ENCODE measurements at places on chromosomes 16 and 17. TPM values are rescaled to one million over a fixed set of nuclear protein-coding genes. Genes with fewer than 3 reads are reported as not detected.

Gene SPAG9
- polyA plus RNA-seq, result 3.9 TPM

Gene SLC16A5
- polyA plus RNA-seq, result 3.1 TPM

Gene ANTKMT
- polyA plus RNA-seq, result 113 TPM

Gene GRIN2A
- not detected for polyA plus RNA-seq

Gene HOXB3
- not detected for polyA plus RNA-seq

Gene SLC13A2
- not detected for polyA plus RNA-seq

Gene CCL16
- polyA plus RNA-seq, result not detected

Gene LRRC46
- polyA plus RNA-seq, result 0.43 TPM

Gene SLC4A1
- not detected for polyA plus RNA-seq

Gene STX4
- 23.7 TPM for polyA plus RNA-seq

- DNase-seq, result no peak
Observed at GRCh38 chr17:63841350-63842172, 924 bp downstream of the SMARCD2 start.

- DNase-seq, result peak; percentile 83
Observed at GRCh38 chr16:56576585-56577299, 11.9 kb downstream of the MT4 start.

DNA sequence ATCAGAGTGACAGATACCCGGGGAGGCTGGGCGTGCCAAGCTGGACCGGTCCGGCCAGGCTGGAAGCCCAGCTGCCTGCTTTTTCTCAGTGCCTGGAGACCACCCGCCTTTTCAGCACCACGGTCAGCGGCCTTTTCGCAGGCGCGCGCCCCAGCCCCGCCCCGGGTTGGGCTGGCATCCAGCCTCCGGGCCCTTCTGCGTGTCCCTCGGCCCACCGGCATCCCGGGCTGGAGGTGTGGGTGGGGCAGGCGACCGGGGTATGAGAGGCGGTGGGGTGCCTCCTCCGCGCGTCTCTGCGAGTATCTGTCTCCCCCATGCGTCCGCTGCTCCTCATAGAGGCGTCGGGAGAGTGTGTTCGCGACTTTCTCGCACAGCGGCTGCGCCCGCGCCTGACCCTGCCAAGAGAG is 102.5 kb downstream of the MRM1 start:
- peak; percentile 46 for DNase-seq

DNA sequence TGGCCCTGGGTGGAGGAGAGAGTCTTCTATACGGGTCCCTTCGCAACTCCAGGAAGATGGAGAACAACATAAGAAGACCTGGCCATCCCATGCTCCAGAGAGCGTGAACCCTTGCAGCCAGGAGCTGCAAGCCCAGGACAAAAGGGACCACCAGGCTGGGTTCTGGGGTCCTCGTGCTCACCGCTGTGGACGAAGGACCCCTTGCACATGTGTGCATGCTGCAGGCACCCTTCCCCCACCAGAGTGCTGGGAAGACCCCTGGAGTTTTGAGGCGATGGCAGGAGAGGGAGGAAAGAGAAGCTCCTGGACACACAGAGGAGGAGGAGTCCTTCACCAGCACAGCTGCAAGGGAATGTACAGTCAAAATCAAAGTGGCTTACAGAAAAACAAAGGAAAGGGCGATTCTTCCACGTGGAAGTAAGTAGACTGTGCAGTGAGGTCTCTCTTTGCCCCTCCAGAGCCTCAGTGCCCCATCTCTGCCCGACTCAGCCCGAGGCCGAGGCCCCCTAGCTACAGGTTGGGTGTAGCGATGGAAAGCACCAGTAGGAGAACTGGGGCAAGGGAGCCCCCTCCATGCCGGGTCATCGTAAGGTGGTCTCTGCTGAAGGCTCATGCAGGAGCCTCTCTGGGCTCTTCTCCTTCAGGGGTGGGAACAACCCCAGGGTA is 51.3 kb downstream of the PIMREG start:
- DNase-seq, result no peak

DNA sequence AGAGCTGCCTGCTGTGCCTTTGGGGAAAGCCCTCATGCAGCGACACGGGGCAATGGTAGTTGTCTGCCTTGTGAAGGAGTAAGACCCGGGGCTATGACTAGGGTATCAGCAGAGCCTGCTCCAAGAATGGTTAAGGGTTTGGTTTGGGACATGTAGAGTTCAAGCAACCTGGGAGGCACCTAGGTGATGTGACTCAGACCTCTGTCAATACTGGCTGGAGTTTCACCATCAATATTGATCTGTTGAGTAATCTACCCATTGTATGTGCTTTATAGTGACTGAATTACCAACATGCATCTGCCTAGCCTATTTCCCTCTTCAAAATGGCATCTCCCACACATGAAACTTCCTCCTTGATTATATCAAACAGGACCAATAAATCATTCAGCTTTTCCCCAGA is 398.4 kb upstream of the HSBP1 start:
- DNase-seq, result no peak

GRCh38 chr17:16215002-16215272 is 397 bp downstream of the NCOR1 start:
- peak; percentile 23 for DNase-seq

- DNase-seq, result peak; percentile 64
Observed at GRCh38 chr16:1526608-1527555, 6.6 kb upstream of the TMEM204 start.

GRCh38 chr17:12391468-12391867 is 274.2 kb upstream of the MYOCD start:
- no peak for DNase-seq

DNA sequence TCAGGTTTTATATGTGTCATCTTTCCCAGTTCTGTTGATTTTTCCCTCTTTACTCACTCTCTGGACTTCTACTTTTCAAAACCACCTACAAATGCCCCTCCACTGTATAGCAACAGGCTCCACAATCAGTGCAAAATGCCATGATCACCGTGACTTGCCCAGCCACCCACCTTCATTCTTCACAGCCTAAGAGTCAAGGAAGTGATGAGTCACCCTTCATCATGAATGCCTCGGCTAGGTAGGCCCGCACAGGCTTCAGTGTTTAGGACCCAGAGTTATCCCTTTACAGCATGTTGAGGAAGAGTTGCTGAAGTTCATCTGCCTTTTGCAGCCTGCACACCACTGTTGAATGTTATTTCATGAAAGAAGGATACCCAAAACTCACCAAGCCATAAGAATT is 158.6 kb downstream of the PMP22 start:
- no peak for DNase-seq

- DNase-seq, result no peak
Observed at GRCh38 chr17:21240369-21241055, 12.7 kb downstream of the NATD1 start.

GRCh38 chr16:64919929-64920607 is 201.8 kb downstream of the CDH11 start:
- DNase-seq, result no peak

DNA sequence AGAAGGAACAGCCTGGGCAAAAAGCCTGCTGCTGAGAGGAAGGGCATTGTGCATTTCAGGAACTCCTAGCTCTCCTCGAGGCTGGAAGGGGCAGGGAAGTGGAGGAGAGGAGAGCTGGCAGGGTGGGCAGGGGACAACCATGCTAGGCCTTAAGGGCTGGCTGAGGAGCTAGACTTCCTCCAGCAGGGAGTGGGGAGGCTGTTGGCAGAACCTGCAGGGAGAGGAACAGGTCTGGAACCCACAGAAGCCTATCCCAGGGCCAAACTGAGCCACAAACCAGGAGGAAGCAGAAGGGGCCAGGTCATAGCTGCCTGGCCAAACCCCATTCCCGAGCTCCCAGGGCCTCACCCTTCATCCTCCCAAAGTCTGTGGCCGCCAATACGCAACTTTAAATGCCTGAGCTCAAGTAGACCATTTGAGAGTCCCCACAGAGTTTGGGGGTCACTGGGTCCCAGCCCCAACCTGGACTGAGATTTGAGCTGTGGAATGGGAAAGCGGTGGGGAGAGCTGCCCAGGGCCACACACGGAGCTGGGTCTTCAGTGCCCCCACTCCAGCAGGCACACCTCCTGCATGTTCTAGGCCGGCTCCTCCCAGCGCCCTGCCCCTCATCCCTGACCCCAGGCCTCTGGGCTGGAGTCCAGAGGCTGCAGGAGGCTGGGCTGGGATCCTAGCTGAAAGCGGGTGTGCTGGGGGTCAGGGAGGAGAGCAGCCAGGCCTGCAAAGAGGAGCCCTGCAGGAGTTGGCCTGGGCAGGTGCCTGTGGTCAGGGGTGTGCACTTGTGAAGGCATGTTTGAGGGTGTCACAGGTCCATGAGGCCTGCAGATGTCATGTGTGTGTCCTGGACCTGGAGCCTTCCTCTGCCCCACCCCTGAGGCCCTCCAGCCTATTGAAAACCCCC is 4.5 kb downstream of the CDH5 start:
- no peak for DNase-seq

DNA sequence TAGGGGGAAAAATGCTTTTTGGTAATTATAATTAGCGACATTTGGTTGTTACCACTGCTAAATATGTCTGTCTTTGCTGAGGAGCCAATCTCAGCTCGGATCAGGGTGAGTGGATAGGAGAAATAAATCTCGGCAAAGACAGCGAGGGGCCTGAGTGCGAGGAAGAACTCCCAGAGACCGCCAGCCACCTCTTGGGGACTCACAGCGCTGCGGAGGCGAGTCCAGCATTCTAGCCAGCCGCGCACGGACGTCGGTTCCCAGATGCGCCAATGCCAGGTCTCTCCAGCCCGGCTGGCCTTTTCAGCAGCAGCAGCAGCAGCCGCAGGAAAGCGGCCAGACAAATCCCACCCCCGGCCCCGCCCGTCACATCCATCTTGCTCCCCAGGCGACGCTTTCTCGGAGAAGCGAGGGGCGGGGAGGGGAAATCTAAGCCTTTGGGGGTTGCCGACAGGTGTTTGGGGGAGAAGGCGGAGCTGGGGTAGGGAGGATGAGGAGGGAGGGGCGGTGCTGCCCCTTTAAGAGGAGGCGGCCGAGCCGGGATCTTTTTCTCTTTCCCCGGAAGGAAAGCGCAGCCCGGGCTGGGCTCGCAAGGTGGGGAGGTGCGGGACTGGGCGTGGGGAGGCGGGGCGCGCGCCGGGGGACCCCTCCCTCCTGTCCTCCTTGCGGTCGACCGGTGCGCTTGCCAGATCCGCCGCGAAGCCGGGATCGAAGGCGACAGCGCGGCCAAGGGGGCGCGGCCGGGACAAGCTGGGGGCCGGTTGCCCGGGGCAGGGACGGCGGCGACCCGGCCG is at the start of gene ITGA3:
Gene ITGA3 (plus strand): TSS at position 685 of the 791 bp plus-strand sequence. CDS start 330 bp downstream, outside the sequence.
- peak; percentile 40 for DNase-seq

DNA sequence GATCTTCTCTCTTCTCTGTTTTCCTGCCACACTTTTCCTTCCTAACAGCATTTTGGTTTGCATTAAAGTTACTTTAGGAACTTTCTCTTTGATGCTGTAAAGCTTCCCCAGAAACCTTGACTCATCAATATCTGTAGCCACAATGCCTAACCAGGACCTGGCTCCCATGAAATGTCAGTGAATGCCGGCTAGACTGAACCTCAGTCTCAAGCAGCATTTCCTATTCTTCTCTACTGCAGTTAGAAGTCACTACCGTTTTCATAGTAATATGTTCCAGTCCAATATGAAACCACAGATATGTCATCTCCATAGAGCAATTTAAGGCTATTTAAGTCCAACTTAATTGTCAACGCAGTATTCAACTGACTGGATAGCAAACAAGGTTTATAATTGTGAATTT is 28.9 kb downstream of the ITFG1 start:
- DNase-seq, result no peak

- DNase-seq, result no peak
Observed at GRCh38 chr16:17773698-17774101, 302.9 kb upstream of the XYLT1 start.

GRCh38 chr17:4249452-4250029 is 14.2 kb downstream of the ANKFY1 start:
- DNase-seq, result no peak

GRCh38 chr16:89739383-89739782 is 18.0 kb downstream of the ZNF276 start:
- no peak for DNase-seq

DNA sequence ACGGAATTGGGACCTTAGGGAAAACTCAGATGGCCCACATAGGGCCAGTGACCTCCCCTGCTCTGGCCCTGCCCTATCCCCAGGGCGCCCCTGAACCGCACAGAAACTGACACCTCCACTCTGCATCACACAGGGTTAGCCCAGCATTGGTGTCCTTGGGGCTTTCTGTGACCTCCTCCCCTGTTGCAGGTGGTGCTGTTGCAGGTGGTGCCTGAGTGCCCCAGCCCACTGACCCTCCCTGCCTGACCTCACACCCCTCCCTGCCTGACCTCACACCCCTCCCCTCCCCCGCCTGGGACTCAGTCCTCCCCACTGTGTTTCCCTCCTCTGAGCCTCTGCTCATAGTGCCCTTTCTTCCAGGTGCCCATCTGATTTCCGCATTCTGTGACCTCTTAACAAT is 21.4 kb downstream of the TNFRSF13B start:
- DNase-seq, result no peak

DNA sequence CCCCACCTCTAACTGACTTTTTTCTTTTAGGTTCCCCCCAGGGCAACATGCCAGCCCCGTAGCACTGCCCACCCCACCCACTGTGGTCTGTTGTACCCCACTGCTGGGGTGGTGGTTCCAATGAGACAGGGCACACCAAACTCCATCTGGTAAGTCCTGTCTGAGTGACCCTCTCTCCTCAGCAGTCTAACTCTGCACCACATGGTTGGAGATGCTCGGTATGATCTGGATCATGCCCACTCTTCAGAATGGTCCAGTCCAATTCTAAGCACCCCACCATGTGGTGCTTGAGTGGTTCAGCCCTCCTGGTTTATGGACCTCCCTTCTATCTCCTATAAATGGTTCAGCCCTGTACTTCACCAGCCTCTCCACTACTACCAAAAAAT is 5.9 kb downstream of the KDM6B start:
- DNase-seq, result no peak

DNA sequence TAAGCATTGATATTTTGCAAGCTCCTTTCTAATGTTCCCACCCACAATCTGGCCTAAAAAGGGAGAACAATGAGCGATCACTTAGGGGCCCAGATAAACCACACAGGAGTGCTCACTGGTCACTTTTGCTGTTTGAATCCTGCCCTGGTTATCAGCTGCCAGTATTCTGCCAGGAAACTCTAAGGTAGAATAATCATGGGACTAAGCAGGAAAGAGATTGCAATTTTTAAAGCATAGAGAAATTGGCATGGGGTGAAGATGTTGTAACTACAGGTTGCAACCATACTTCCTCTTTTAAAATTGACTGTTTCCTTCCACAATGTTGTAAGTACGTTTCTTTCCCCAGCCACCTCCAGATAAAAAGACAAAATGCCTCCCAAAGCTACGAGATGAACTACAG is 251.2 kb upstream of the CDH11 start:
- no peak for DNase-seq

- no peak for DNase-seq
Observed at GRCh38 chr17:5846001-5846400, 224.2 kb upstream of the WSCD1 start.
